ENCODE measurements at places on chromosomes 7 and 10.
A peak's percentile ranks its signal among the peaks of the same experiment; 100 is the strongest.

DNA sequence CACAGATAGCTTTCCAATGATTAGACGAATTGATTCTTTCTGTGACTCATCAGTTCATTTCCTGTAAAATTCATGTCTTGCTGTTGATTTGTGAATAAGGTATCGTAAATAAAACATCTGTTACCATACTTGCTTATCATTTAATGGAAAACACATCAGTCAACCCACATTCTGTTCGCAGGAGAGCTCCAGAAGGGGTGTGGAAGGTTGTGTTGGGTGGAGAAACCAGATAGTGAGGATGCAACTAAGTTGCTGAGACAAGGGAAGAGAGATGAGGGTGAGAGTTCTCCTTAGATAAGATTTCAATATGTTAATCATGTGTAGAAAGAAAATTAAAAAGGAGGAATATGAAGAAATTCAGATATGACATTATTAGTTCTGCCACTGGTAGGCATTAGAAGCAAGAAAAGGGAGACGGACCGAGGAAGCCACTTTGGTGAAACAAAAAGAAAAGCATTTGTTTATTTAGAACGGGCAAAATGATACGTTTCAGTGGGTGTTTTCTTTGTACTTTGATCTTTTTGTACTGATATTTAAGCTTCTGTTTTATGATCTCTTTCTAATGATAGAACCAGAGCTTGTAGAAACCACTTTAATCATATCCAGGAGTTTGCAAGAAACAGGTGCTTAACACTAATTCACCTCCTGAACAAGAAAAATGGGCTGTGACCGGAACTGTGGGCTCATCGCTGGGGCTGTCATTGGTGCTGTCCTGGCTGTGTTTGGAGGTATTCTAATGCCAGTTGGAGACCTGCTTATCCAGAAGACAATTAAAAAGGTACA is 7.8 kb downstream of the CD36 start:
- DNase-seq = no peak

DNA sequence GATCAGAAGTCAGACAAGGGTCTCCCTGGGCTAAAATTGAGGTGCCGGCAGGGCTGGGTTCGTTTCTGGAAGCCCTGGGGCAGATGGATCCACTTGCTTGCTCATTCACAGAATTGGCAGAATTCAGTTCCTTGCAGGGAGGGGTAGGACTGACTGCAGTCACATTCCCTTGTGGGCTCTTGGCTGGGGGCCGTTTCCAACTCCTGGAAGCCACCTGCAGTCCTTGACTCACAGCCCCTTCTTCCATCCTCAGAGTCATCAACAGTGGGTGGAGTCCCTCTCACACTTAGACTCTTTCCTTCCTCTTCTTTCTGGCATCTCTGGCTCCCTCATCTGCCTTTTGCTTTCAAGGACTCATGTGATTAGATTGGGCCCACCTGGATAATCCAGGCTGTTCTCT is 54.6 kb upstream of the NANOS1 start:
- DNase-seq = no peak

DNA sequence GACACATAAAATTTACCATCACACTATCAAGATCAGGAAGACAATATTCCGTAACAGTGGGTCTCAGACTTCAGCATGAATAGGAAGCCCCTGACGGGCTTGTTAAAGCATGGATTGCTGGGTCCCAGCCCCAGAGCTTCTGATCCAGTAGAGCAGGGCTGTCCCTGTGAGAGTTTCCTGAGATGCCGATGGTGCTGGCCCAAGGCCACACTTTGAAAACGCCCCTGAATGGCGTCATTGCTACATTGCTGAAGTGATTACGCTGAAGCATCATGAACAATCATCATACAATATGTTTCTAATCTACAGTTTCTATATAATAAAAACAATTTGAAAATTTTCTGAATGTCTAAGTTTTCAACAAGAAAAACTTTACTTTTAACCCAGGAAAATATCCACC is 38.0 kb upstream of the TMEM72 start:
- DNase-seq = no peak

DNA sequence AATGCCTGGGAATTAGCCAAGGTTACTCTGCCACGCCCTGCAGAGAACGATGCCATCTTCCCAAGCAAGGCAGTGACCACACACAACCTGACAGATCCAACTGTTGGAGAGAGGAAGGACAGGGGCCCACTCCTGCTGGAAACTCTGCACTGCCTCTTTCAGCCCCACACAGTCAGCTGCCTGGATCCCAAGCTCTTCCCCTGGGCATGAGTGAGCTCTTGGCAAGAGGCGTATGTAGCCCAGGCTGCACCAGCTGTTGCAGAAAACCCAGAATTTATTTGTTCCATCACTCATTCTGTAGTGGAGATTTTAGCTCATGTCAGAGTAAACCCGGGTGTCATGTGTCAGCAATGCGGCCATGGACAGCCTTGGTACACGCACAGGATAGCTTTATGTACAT is 135.1 kb upstream of the TRIM24 start:
- no peak for DNase-seq

- DNase-seq = no peak
Measured at GRCh38 chr10:17510242-17510908, 56.0 kb upstream of the ST8SIA6 start.

GRCh38 chr7:155644971-155645509 is 579 bp downstream of the RBM33 start:
- DNase-seq = peak; percentile 45

- no peak for DNase-seq
Measured at GRCh38 chr10:109914966-109915365, 8.3 kb downstream of the XPNPEP1 start.

GRCh38 chr7:137996386-137996851 is 5.5 kb downstream of the CREB3L2 start:
- DNase-seq = no peak

DNA sequence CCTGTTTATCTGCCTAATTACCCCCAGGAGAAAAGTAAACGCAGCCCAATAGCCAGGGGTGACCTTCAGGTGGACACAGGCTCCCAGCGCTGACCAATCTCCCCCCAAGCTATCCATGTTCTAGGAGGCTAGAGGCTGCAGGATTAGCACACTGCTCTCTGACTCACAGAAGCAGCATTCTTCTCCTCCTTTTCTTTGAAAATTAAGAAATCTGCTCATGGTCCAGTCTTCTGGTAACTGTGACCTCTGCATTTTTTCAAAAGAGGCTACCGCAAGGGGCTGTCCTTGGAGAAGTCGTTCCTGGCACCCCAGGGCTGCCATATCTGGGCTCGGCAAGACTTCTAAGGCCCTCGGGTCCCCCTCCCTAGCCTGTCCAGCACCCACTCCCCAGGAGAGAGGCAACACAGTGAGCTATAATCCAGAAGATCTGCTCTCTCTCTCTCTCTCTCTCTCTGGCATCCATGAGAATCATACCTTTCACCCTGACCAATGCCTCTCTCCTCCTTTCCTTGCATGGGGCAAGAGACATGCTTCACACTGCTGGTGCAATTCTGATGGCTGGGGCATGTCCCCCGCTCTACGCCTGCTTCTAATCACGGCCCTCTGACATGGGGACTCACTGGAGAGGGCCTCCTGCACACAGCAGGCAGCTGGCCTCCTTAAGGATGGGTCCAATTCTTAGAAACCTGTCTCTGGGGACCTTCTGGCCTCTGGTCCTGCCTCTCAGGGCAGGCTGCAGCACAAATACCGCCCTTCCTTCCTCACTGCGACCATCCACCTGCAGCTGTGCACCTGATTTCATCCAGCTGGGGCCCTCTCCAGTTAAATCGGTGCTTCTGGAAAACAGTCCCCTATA is 27.3 kb downstream of the ANXA11 start:
- DNase-seq = no peak

DNA sequence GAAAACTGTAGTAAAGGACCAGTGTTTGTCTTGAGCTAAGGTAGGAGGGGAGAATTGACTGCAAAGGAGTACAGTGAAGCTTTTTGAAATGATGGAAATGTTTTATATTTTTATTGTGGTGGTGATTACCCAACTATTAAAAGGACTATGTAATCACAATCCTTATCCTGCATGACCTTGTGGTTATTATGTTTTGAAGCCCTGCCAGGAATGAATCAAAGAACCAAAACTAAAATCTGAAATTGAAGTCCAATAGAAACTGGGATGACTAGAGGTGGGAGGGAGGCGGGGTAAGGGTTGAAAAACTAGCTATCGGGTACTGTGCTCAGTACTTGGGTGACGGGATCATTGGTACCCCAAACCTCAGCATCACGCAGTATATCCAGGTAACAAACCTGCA is 8.2 kb downstream of the CCDC7 start:
- DNase-seq = no peak

GRCh38 chr10:75464478-75465449 is 33.3 kb downstream of the LRMDA start:
- DNase-seq = no peak

- no peak for DNase-seq
Measured at GRCh38 chr7:4123823-4124222, 558.3 kb upstream of the FOXK1 start.

GRCh38 chr10:118771976-118772375 is 17.2 kb upstream of the CACUL1 start:
- no peak for DNase-seq

- DNase-seq = no peak
Measured at GRCh38 chr7:43671521-43671920, 57.8 kb downstream of the COA1 start.

- DNase-seq = no peak
Measured at GRCh38 chr10:77768039-77768438, 130.4 kb upstream of the KCNMA1 start.

- DNase-seq = no peak
Measured at GRCh38 chr7:33054261-33054964, 8.2 kb downstream of the NT5C3A start.

DNA sequence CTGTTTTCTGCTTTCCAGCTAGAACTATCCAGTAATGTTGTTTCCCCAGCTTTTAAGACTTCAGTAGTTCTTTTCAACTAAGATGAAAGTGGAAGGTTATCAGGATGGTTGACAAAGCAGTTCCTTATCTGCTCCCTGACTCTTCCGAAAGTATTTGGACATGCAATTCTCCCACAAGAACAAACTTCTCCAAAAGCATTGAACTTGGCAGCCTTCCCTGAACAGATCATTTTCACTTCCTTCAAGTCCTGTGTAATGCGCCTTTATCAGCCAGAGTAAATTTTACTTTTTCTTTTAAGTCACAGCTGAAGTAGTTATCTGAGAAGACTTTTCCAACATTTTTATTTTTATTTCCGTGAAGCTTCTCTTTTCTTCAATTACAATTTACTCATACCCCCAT is 39.7 kb downstream of the CDC14C start:
- no peak for DNase-seq

GRCh38 chr7:16264823-16265804 is 156.2 kb downstream of the CRPPA start:
- no peak for DNase-seq

DNA sequence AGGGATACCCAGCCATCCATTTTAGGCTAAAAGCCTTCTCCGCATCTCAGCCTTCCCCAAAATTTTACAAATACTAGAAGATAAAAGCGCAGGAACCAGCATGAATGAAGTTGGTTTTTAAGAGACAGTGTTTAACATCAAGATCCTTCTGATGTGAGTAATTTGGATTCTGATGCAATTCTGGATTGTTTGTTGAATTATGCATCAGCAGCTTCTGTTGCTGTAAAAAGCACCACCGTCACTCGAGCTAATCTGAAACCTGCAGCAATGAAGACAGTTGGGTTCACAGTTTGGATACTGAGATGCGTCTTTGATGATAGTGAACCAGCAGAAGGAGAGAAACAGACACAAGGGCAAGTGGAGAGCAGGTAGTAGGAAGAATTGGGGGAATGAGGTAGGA is 179.2 kb downstream of the PLXNA4 start:
- DNase-seq = no peak

- DNase-seq = no peak
Measured at GRCh38 chr10:132585732-132586722, 48.4 kb downstream of the INPP5A start.

- no peak for DNase-seq
Measured at GRCh38 chr10:107081644-107082043, 82.9 kb downstream of the SORCS1 start.

DNA sequence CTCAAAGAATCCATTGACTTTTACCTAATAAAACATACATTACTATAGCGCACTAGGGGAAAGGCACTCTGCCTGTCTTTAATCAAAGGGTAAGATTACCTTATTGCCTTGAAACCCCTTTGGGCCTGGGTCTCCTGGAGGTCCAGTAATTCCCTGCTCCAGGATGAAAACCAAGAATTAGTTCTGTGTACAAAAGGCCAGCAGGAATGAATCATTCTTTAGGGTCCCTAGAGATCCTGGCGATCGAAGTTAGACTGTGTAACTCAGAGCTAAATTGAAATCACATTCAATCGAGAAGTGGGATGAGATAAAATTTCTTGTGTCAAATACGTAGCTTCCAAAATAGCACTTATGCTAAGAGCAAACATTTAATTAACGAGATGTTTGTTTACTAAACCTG is 29.8 kb downstream of the COL28A1 start:
- no peak for DNase-seq

DNA sequence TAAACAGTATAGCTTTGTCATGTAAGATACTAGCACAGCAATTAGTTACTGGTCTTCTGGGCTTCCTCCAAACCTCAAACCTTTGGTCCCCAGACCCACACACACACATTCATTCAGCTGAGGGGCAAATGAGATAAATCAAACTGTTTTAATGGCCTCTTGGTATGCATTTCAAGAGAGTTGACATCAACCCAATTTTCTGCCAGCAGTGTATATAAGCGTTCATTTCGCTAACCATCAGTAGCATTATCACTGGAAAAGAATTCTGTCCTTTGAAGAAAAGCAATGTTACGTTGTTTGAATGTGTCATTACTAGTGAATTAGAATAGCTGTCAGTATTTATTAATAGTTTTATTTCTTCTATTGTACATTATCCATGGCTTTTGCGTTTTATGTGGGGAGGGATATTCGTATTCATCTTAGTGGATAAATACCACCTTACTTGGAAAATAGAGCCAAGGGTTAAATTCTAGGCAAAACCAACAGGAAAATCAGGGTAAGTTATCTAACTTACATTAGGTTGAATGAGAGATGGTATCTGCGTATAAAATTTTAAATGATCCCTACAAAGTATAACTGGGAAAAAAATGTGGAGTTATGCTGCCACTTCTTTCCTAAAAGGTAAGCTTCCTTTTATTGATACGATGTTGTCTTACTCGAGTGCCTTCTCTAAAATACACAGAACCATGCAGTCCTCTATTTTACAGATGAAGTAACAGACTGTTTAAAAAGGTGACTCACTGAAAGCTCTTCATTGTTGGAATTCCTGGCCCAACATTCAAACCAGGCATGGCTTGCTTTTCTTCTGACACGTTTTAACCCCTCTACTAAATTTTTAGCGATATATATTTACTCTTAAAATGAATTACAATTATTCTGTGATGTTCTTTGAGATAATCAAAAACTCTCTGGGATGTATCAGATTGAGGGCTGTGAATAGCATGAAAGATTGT is 2.0 kb upstream of the ZMYND11 start:
- no peak for DNase-seq

DNA sequence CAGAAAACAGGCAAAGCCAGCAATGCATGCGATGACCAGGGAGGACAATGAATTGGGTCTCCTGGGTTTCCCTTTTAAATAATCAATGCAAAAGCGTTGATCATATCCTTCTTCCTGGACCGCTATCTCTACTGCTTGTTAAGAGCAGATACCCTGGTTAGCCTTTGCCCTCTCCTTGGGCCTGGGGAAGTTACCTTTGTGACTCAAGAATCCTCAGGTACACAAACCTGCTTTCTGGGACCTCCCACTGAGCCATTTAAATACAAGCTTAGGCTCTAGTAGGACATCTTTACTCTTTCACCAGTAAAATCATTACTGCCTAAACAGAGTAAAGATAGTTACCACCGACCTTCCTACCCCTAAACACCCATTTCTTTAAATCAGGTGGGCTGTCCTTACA is 173.9 kb downstream of the WNT2 start:
- peak; percentile 14 for DNase-seq

GRCh38 chr10:120961795-120962755 is 110.9 kb downstream of the WDR11 start:
- DNase-seq = no peak

- no peak for DNase-seq
Measured at GRCh38 chr7:137655804-137656203, 191.0 kb downstream of the DGKI start.

Data from iPS-NIHi11 (cell line).